GM19239 (cell line): ENCODE measurements at places on chromosomes 2 and 18.

- DNase-seq, result no peak
These were observed 12.9 kb upstream of the POU3F3 start for GRCh38 chr2:104840893-104841585.

DNA sequence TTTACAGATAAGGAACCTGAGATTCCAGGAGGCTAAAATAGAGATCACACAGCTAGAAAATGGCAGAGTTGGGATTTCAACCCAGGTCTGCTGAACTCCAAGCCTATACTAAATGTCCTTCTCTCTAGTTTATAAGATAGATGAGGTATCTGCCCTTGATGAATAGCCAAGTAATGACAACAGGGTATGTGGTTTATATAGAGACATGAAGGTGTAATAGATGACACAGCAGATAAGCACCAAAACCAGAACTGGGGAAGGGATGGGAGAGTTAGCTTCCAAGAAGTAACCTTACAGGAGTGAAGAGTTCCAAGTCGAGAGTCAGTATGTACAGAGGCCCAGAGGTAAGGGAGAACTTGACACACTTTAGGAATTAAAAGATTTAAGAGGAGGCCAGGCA, 104.7 kb upstream of the UBXN4 start:
- no peak for DNase-seq

DNA sequence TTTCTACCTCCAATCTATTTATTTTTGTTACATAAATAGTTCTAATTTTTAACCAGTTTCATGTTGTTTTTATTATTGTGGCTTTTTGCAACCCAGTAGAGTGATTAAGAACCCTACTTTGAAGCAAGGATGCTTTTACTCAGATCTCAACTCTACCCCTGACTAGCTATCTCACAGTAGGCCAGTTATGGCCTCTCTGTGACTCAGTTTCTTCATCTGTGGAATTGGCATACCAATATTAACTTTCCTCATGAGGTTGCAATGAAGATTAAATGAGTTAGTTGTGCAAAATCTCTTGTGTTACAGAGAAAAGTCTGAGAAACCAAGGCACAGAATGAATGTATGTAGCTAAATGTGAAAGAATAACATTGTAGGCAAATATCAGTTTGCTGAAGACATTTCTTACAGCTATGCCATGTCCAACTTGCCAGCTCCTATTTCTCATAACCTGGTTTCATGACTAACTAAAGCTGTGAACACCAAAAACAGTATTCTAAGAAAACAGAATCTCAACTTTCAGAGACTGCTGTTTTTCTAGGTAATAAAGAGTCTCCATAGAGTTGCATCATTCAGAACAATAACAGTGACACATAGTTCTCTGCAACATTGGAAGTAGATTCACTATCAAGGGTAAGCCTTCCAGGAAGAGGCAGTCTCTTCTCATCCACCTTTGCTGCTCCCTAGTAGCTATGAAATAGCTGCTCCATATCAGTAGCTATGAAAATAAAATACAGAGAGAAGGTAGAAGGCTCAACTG, 33.2 kb upstream of the CYTIP start:
- no peak for DNase-seq

DNA sequence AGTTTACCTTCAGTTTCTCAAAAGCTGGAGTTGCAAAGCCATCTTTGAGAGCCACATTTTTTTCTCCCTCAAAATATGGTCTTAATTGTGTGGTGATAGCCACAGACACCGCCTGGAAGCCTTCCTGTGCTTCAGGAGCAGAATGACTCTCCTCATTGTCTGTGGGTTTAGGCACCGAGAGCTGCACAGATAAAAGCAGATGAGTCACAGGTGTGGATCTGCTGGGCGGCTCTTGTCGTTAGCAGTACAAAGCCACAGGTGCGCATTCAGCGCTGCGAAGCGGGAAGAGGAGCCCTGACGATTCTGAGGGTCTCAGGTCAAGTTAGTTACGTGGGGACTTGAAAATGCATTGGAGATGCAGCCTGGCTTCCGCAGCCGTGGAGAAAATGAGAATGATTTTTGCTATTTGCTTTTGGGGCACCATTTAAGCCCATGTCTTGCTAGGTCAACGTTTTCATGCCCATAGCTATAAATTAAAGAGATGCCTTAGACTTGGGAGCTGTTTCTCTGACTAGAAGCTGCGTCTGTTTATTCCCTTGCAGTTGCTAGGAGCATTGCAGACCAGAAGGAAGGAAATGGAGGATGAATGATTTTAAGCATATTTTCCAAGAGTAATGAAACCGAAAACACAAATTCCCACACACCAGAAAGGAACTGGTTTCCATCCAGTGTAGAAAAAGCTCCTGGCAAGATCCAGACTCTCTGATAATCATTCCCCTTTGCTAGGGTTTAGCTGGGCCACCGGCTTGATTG, 51.5 kb downstream of the KLHL29 start:
- no peak for DNase-seq

- no peak for DNase-seq
These were observed 729.0 kb downstream of the KCNJ3 start for GRCh38 chr2:155427470-155427869.

DNA sequence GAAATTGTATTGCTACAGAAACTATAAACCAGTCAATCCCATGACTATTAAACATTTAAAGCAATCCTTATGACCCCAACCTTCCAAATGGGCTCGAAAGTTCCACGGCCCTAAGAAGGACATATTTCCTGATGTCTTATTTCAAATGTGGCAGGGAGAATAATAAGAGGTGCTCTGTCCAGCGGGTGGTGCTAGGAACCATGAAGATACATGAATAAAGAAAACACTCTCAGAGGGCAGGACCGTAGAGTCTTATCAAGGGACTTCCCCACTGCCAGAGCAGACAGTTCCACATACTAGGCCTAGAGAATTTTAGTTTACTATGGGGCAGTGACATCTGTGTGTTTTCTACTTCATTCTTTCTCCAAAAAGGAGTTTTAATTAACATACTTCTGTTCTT, 187.1 kb upstream of the PIK3C3 start:
- DNase-seq, result no peak

GRCh38 chr2:192969055-192969454, 774.3 kb upstream of the TMEFF2 start:
- DNase-seq, result no peak

- DNase-seq, result no peak
These were observed 91.6 kb downstream of the ACKR3 start for GRCh38 chr2:236661061-236661761.

DNA sequence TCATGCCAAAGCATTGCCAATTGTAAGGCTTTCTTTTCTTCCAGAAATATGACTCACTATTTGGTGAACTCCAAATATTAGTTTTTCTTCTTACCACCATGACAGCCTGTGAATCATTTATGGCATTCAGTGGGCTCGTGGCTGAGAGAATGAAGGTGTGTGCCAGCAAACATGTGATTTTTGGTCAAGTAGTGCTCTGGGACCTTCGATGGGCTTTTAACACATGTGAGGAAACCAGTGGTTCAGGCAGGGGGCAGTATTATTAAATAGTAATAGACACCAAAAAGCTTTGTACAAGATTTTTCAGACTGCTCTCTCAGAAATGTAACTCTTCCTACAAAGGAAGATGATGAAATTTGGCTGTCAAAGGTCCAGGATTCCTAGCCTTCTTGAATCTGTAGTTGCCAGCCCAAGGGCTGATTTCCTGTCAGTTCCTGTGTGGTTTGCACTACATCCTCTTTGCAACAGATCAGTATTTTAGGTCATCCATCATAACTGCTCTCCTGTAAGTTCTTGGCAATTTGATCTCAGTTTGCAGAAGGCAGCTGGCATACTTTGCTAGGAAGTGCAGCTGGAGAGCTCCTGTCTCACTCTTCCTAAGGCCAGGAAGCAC, 64.3 kb downstream of the BABAM2 start:
- DNase-seq, result no peak

- DNase-seq, result no peak
These were observed 72.4 kb upstream of the NPAS2 start for GRCh38 chr2:100747551-100747950.

DNA sequence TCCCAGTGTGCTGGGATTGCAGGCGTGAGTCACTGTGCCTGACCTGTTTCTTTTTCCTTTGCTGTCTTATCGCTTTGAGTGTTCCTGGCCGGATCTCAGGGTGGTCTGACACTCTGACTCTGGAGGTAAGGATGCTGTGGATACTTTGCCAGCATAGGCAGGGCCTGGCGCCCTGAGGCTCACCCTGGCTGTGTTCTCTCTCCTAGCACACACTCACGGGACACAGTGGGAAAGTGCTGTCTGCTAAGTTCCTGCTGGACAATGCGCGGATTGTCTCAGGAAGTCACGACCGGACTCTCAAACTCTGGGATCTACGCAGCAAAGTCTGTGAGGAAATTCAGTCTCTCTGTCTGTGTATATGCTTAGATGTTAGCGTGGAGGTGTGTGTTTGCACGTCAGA, 18.0 kb upstream of the SAG start:
- DNase-seq, result no peak

GRCh38 chr2:119223521-119224390, at the start of gene STEAP3:
TSS of gene STEAP3 (plus strand) at chr2:119223834. CDS start at chr2:119231013, 7,179 bp downstream.
- peak; percentile 79 for DNase-seq

GRCh38 chr18:50955253-50955652, 12.6 kb upstream of the ELAC1 start:
- no peak for DNase-seq

DNA sequence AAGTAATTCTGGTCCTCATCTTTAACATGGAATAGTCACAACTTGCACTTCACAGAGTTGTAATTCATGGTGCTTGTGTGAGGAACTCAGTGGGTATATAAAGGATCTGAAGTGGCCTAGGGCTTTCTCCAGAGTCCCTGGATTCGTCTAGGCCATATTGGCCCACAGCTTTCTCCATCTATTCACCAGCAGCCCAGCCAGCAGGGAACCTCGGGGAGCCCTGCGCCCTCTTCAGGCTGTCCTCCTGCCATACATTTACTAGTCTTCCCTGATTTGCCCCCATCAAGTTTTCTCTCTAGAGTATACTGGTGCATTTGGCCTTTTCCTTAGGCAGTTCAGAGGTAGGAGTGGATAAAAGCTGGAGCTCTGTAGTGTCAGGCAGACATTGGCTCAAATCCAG, 278.3 kb downstream of the MYCN start:
- DNase-seq, result no peak

DNA sequence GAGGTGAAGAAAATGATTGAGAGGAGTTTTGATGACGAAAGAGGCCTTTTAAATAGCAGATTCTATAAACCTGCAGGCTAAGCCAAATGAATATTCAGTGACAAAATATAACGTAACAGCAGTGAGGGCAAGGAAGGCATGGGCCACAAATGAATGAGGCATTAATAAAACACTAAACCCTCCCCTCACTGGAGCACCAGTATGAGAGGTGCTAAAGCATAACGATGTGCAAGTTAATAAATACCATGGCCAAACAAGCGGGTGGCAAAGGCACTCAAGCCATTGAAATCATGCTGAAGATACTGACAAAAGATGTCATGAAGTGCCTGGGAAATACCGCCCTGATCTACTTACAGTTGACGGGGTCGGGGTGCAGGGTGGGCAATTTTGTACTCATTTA, 30.2 kb upstream of the LONRF2 start:
- no peak for DNase-seq

GRCh38 chr18:33717339-33717738, 139.3 kb downstream of the ASXL3 start:
- no peak for DNase-seq

GRCh38 chr2:182639971-182640370, 76.1 kb upstream of the DNAJC10 start:
- no peak for DNase-seq

GRCh38 chr2:70480468-70480867, 73.2 kb downstream of the TGFA start:
- DNase-seq, result no peak

DNA sequence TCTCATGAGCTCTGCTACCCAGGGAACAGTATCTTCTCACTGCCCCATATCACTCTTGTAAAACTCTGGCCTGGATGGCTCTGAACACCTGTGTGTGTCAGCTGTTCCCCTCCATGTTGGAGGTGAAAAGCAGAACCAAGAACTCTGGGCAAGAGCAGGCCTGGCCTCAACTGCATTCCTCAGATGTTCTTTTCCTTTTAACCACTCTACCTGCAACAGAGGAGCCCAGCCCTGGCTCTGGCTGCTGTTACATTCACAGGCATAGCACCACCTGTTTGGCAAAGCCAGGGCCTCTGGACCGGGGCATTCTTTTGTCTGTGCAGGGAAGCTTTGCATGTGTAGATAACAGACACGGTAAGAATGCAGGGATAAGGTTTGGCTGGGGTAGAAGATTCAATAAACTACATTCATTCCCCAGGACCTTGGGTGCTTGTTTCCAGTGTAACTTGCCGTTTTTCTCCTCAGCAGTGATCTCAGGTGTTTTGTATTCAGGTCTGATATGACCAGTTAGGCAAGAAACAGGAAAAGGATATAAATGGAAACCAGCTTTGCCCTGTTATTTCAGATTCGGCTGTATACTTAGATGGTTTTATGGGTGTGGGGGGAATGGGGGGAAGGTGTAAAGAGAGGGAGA, 95.1 kb downstream of the SPTBN1 start:
- no peak for DNase-seq

- DNase-seq, result no peak
These were observed 65.6 kb downstream of the TMEM17 start for GRCh38 chr2:62440281-62440946.

DNA sequence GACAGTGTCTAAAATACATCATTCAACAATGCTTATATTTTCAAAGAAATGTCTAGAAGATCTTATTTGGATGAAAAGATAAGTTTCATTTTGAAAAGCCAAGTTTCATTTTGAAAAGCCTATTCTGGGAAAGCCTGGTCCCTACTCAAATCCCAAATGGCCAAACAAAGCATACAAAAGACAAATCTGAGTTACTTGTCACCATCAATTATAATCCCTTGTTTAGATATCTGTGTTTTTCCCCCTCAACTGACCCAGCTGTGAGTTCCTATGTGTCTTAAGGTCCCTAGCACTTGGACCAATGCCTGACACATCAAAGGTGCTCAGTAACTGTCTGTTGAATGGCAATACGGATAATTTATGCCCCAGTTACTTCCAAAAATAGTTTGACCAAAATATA, 52.3 kb upstream of the THOC1 start:
- no peak for DNase-seq

- peak; percentile 62 for DNase-seq
These were observed 12.8 kb upstream of the HMSD start for GRCh38 chr18:63936156-63936931.

GRCh38 chr18:12401881-12402280, 5.8 kb upstream of the PRELID3A start:
- DNase-seq, result no peak

DNA sequence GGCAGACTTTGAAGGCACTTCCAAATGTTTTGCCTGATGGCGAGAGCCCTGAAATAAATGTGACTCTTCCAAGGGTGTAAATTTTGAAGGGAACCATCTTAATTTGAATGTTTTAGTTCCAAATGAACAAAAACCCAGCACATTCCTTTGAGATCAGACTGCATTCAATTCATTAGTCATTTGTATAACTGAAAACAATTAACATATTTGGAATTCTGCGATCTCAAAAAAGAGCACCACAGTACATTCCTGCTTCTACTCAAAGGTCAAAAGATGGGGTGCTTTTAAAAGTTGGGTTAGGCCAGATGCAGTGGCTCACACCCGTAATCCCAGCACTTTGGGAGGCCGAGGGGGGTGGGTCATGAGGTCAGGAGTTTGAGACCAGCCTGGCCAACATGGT, 38.2 kb upstream of the CHRNA1 start:
- no peak for DNase-seq
